H1 (cell line): ENCODE measurements at places on chromosomes 12 and 14. TPM values are rescaled to one million over a fixed set of nuclear protein-coding genes. Genes with fewer than 3 reads are reported as not detected.

B3GNT4 gene
- 1.4 and 1.9 TPM in 2 replicates for total RNA-seq

GRCh38 chr14:92990456-92991430, 67.8 kb downstream of the CHGA start:
- no peak for DNase-seq

KCNK10 gene
- 0.63 and 0.94 TPM in 2 replicates for total RNA-seq

DNA sequence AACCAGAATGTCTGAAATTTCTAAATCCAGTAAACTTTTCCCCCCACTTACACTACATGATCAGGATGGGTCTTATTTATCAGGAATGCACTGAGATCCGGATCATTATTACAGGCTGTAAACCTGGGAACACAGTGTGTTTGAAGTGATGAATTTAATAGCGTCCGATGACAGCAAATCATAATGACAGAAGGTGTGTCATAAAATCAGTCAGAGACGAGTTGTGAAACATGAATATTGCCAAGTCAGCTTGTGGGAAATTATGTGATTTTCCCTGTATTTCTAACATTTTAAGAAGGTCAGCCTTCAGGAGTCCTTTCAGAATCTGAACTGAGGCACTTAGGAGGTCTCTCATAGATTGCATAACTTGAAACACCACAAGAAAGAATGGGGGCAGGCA, 36.7 kb downstream of the RERG start:
- no peak for DNase-seq

GRCh38 chr12:64010069-64010686, 165.7 kb downstream of the SRGAP1 start:
- no peak for DNase-seq

- no peak for DNase-seq
Measured at GRCh38 chr12:123942911-123943648, 29.6 kb downstream of the CCDC92 start.

DNA sequence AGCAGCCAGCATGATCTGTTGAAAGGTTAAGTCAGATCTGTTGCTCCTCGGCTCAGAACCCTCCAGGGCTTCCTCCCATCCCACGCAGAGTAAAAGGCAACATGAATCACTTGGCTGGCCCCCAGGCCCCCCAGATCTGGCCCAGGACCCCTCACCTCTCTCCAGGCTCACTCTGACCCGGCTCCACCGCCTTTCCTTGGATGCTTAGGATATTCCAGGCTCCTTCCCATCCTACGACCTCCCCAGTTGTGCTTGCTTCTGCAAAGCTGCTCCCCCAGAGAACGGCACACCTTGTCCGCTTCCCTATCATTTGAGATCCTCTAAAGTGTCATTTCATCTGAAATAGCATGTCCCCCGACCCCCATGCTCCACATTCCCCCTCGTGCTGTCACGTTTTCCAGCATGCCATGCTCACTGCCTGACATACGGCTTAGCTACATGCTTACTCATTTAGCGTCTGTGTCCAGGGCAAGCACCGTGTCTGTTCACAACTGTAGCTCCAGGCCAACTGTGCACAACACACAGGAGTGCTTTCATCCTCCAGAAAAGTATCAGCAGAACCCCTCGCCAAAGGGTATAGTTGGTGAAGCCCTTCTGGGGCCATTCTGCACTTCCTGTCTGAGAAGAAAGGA, 33.6 kb upstream of the BDKRB2 start:
- DNase-seq, result no peak

- DNase-seq, result peak; percentile 60
Measured at GRCh38 chr14:79161571-79161970, 991.4 kb downstream of the NRXN3 start.

GRCh38 chr14:98878282-98878681, 393.7 kb downstream of the BCL11B start:
- DNase-seq, result no peak

TMEM179 gene
- 2.9 TPM in 2 replicates for total RNA-seq

DNA sequence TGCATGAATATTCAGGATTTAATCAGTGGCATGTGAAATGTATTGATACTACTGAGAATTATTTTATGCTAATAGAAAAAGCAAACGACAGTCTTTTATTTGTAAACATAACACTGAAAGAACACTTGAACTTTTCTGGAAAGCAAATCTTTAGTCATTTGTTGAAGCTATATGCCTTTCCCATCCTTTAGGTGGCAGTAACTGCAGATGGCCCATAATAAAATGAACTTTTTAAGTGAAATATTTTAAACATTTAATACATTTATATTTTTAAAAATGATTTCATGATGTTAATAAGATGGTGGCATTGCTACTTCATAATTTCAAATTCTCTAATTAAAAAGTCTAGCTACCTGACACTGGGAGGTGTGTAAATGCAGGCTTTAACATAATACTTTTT, 13.9 kb upstream of the KRR1 start:
- no peak for DNase-seq

TAS2R43 gene
- total RNA-seq, result not detected in 2 replicates

DNA sequence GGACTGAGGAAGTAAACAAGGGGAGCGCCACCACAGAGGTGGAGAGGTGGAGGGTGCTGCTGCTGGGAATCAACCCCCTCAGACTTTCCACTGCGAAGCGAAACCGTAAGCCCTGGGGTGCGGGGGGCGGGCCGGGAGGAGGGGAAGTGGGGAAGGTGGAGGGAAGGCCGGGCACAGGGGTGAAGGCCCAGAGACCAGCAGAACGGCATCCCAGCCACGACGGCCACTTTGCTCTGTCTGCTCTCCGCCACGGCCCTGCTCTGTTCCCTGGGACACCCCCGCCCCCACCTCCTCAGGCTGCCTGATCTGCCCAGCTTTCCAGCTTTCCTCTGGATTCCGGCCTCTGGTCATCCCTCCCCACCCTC, at the start of gene LAG3:
Gene LAG3 (plus strand): TSS at position 190 of the 365 bp plus-strand sequence. CDS start 333 bp downstream, outside the sequence.
- no peak for DNase-seq

FOXG1 gene
- total RNA-seq, result 0.24 and 0.29 TPM in 2 replicates

GRCh38 chr12:1691123-1692007, 495 bp downstream of the ADIPOR2 start:
- peak; percentile 77 for DNase-seq

GRCh38 chr14:60356906-60357550, 108.0 kb downstream of the PPM1A start:
- DNase-seq, result peak; percentile 52

DNA sequence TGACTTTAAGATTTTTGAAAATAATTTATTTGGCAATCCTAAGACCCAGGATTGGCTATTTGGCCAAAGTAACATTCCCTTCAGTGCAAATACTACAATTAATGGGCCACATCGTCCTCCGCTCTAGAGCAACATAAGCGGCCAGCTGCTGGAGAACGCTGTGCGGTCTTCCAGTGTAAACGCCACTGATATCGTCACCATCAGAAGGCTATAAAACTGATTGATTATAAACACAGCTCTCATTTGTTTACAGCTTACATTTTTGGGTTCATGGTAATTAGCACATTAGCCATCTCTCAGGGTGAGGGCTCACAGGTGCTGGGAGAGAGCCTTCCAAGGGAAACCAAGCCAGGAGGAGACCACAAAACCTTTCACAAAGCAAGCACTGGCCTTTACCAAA, 130.1 kb upstream of the BMP4 start:
- DNase-seq, result no peak

VDR gene
- total RNA-seq, result 0.34 and 0.65 TPM in 2 replicates

DNA sequence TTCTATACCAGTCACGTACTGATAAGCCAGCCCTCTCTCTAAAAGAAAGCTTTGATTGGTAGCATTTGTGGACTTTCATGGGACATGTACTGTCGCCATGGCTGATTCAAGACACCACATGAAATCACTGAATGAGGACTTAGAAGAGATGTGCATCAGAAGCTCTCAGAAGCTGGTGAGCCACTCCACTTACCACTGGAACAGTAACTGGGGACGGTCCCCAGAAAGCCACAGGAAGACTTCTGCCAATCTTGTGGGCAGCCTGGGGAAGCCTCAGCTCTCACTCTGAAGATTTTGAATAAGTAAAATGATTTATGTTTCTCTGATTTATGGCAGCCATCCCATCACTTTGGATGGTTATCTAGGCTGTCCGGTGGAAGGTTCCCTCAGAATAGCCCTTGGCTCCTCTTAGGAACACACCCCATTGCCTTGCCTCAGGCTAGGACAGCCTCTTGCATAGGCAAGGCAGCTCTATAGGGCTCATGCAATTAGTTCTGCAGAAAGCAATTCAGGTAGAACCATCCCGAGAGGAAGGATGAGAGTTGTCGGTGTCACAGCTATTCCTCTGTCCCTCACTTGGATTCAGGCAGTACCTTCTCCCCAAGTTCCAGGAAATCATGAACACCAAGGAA, 9.8 kb downstream of the DHRS1 start:
- DNase-seq, result no peak

DNA sequence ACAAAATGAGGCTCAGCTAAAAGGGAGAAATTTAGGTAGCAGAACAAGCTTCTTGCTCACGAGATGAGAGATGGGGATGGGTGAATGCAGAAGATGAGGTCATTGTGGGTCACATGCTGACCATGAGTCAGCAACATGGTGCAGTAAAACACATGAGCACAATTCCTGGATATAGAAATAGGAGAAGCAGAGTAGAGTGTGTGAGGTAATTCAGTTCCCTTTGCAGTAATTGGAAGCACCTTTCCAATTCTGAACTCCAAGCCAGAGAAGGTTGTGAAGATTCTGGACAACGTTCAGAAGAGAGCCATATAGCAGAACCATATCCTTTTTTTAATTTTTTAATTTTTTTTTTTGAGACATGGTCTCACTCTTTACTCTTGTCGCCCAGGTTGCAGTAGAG, 62.0 kb upstream of the LMNTD1 start:
- no peak for DNase-seq

HOXC12 gene
- total RNA-seq, result not detected in 2 replicates

DNA sequence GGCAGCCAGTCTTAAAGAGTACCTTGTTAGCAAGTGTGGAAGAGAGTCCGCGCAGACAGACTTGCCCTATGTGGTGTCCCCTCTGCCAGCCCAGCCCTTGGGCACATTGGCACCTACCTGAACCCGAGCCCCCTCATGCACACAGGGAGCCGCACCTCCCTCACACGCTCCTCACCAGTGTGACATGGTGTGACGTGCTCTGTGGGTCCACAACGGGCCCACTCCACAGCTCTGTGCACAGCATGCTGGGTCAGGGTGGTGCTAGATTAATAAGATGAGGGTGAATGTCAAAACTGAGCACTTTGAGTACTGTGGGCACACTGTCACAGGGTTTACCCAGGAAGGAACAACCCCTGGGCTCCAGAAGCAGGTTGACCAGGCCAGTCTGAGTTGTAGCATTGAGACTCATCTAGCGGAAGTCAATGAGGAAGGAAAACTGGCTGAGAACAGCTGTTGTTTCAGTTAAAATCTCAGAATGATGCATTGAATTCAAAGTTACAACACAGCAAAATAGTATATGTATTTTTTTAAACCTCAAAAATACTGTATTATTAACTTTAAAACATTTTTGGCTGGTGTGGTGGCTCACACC, 53.4 kb upstream of the AMN start:
- DNase-seq, result no peak

DNA sequence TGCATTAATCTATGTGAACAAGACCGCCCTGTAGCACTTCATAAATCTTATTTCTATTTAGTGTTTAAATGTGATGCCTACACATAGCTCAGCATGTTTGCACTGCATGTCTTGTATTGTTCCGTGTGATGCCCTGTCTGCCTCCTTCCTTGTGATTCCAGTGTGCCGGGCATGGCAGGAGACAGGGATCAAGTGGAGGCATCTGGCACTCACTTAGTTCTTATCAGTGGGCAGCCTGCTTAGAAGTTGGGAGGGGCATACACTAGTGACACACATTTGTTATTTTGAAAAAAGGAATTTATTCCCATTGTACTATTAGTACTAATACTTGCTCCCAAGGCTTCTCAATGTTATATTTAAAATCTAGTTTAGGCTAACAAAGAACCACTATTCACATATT, 176.4 kb downstream of the KCNA5 start:
- no peak for DNase-seq

DNA sequence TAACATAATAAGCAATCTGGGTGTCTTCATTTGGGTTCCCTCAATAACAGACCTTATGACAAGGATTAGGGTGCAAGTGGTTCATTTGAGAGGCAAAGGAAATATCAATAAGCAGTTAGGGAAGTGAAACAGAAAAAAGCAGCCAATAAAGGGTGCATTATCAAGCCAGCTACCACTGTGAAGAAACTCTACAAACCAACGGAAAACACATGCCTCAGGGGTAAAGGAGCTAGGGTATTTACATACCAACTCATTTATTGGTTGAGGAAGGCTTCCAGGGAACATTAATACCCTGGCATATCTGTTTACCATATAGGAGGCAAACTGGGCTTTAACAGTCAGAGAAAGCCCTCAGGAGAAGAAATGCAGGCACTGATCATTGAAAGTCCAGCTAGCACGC, 22.7 kb upstream of the IFNG-AS1 start:
- DNase-seq, result no peak

GRCh38 chr12:8603856-8604255, 8.8 kb downstream of the AICDA start:
- no peak for DNase-seq

- DNase-seq, result no peak
Measured at GRCh38 chr12:96543-96942, 30.0 kb downstream of the IQSEC3 start.

- no peak for DNase-seq
Measured at GRCh38 chr12:15977999-15978951, 67.1 kb downstream of the DERA start.

TTC7B gene
- 31.2 and 34.0 TPM in 2 replicates for total RNA-seq

DNA sequence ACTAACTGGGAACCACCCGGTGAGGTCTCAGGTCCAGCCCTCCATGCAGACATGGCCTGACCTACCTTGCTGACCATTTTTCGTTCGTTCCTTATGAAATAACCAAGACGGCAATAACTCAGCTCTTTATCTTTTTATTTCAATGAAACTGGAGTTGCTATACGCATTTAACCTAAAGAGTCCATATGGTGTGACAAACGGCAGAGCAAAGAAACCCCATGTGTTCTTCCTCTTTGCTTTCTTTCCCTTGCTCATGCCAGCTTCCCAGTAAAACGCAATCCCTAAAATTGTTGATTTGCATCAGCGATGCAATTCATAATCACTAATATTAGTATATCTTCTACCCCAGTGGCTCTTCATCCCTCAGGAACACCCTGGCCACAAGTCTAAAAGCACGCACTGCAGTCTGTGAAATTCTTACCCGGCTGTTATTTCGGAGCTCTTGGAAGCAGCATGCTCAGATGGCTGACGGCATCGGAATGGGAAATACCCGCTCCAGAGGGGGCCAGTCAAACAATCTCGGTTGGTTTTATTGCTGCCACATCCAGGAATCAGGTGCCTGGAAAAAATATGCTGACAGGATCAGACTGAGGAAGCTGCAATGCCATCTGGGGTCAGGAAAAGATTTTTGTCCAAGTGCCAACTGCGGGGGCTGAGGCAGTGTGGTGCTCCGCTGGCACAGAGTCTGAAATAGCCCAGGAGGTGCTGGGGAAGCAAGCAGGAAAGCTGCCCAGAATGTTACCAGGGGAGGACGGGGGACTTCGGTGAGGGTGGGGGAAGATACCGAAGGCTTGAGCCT, 28.2 kb upstream of the KCNA1 start:
- DNase-seq, result no peak

FOXM1 gene
- 118 and 121 TPM in 2 replicates for total RNA-seq

HOXC13 gene
- 0.13 TPM in 1 of 2 replicates, not detected in the other for total RNA-seq
